ENCODE measurements at places on chromosomes 7 and 10.

DNA sequence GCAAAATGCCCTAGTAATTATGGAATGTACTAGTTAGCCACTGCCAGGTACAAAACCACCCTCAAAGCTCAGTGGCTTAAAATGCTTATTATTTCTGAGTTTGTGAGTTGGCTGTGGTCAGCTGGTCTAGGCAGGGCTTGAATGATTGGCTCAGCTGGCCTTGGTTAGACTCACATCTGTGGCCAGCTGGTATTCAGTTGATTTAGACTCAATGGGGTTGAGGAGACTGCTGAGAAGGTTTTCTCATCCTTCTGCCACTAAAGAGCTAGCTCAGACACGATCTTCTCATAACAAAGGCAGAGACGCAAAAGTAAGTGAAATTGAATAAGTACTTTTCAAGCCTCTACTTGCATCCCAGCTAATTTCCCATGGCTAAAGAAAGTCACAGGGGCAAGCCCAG is 57.1 kb upstream of the CYP2C18 start:
- DNase-seq, result no peak

GRCh38 chr7:37408291-37409228 is 40.1 kb downstream of the ELMO1 start:
- no peak for DNase-seq

GRCh38 chr7:128985660-128986059 is 47.9 kb downstream of the IRF5 start:
- DNase-seq, result no peak

DNA sequence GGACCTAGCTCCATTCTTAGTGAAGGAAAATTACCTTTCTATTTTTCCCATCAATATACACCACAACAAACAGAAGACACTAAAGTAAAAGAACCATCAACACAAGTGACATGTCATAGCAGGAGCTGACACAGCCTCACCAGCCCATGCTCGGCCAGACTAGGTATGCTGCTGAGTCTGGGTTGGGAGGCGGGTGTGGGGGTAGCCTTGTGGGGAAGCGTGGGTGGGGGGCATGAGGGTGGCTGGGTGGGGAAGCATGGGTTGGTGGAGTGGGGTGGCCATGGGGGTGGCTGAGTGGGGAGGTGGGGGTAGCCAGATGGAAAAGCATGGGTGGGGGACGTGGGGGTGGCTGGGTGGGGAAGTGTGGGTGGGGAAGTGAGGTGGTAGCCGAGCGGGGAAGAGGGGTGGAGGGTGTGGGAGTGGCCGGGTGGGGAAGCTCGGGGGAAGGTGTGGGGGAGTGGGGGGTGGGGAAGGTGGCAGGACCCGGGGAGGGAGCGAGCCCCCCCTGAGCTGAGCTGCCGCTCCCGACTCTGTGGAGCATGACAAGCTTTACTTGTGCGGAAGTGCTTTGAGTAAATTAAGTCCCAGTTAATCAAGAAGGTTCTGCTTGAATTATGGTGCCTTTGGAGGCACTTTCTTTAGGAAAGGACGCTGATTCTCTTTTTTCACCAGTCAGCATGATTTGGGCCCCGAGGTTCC is 294.6 kb upstream of the ZNF32 start:
- no peak for DNase-seq

GRCh38 chr10:5047912-5048628 is 44.4 kb upstream of the AKR1C2 start:
- no peak for DNase-seq

DNA sequence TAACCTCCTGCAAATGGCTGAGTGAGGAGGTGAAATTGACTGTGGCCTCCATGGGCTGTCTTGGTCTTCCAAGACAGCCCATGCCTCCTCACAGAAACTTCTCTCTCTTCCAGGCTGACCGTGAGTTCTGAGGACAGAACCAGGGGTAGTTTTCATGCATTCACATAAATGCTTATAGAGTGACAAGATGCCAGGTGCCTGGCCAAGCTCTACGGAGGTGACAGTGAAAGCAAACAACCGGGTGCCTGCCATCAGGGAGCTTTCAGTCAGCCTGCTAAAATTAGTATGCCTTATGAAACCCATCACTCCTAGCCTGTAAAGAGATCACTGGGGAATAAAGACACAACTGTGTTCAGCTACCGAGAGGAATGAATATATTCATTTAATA is 919 bp upstream of the RHOBTB1 start:
- no peak for DNase-seq

DNA sequence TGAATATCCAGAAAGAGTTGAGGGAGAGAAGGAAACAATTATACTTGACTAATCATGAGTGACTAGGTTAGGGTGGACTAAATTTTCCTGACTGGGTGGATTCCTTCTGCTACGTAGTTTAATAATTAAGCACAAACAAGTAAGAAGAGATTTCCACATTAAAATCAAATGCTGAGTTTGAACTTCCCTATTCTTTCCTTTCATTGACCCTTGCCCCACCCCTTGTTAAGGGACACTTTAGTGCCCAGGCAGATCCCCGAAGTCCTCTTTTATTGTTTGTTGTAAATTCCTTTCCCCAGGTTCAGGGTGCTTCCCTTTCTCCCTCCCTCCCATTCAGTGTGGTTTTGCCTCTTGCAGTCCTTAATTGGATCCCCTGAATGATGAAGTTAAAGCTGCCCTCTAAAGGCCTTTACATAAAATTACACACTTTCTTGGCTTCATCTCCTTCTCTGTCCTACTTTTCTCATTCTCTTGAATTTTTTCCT is 8.8 kb upstream of the SPAM1 start:
- DNase-seq, result no peak

DNA sequence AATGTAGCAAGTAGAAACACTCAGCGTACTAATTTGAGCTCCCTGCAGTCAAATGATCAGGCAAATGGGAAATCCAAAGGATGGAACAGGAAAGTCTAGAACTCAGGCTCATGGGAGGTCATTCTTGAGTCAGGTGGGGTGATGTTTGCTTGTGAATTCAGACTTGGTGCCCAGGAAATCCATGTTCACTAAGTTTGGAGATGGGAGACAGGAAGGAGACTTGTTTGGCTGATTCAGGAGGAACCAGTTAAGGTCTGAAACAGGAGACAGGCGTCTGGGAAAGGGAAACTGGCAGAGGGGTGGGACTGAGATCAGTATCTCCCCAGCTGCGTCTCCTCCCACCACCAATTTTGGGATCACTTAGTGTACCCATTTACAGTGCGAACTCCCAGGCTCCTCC is 38.4 kb upstream of the ZNF438 start:
- DNase-seq, result no peak

DNA sequence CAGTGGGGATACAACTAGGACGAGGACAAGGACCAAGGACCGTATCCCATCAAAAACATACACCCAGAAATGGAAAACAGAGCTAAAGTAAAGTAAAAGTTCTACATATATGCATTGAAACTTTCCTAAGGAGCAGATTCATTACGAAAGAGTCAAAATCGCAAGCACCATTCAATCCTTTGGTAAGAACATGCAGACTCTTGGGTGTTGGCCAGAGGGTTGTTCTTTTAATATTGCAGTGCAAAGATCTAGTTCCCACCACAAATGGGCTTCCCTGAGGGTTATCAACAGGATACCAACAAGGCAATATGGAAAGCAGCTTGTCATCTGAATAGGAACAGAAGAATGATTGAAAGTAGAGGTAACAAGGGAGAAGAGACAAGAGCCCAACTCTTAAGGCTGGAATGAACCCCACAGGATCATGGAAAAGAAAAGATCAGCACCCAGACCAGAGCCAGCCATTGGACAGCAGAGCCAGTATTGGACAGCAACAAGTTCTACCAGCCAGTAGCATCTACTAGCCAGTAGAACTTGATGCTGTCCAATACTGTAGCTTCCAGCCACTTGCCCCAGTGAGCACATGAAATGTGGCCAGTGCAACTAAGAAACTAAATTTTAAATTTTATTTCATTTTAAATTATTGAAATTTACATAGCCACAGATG is 66.0 kb downstream of the OSBPL3 start:
- no peak for DNase-seq

DNA sequence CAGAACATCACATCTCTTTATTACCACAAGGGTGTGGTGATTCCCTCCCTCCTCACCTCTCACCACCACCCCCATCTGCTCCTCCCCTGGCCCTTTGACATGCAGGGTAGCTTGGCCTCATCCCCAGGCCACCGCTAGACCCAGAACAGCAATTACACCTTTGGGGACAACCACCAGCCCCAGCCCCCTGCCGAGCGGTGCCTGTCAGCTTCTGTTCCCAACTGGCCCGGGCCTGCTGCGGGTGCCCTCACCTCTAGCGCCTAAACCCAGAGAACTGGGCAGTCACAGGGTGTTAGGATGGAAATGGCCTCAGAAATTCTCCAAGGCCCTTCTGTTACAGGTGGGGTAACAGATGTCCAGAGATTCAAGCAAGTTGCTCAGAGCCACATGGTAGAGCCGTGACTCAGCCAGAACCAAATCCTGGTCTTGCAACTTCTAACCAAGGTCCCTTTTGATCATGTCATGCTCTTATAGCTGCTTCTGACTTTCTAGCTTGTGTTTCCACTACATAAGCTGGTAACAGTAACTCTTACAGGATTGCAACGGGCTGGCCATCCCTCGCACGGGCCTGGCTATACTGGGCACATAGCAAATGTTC is 78.0 kb downstream of the PRKAG2 start:
- DNase-seq, result no peak

DNA sequence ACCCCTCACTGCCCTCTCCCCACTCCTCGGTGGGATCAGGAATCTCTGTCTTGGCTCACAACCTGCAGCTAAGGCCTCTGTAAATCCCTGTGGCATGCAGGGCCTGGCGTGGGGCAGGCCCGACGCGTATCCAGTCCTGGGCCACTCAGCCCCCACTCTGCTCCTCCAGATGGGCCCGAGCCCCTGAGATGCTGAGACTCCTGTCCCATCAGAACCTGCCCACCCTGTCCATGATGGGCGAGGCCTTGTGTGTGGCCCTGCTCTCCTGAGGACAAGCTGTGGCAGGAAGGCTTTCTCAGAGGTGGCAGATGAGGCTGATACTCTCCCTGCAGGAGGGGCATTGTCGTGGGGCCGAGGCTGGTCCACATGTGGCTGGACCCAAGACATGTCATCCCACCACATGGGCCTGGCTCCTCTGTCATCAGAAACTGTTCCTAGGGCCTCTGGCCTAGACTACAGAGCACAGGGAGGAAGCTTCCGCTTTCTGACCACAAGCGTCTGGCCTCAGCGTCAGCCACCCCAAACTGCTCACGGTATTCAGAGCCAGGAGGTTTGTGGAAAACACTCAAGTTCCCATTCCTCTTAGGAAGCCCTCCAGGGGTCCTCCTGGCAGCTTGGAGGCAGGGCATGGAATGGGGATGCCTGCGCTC is 6.0 kb downstream of the ALOX5 start:
- DNase-seq, result no peak

- no peak for DNase-seq
Observed at GRCh38 chr10:79179164-79179956, 110.6 kb downstream of the ZMIZ1 start.

- no peak for DNase-seq
Observed at GRCh38 chr10:29925771-29926692, 133.4 kb downstream of the JCAD start.

- DNase-seq, result no peak
Observed at GRCh38 chr10:67107670-67108069, 181.8 kb downstream of the LRRTM3 start.

DNA sequence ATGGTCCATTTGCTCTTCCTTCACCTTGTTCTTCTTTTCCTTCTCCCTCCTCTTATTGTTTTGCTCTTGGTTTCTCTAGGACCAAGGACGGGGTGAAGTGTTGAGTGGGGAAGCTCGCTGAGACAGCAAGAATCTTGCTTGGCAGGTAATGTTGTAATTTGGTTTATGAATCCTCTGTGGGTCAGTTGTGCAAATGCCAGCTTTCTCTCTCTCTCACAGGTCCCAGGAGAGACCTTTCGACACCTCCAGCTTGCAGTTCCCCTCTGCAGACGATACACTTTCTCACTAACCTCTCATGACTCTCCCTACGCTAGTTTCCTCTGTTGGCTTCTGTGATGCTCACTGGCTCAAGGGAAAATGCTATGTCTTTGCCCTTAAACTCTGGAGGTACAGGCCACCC is 77.0 kb downstream of the FRMD4A start:
- no peak for DNase-seq

- no peak for DNase-seq
Observed at GRCh38 chr10:123380491-123381085, 226.4 kb downstream of the BUB3 start.

- DNase-seq, result no peak
Observed at GRCh38 chr7:31096198-31096876, 44.2 kb downstream of the ADCYAP1R1 start.

- DNase-seq, result no peak
Observed at GRCh38 chr7:45238806-45239205, 81.2 kb downstream of the RAMP3 start.

DNA sequence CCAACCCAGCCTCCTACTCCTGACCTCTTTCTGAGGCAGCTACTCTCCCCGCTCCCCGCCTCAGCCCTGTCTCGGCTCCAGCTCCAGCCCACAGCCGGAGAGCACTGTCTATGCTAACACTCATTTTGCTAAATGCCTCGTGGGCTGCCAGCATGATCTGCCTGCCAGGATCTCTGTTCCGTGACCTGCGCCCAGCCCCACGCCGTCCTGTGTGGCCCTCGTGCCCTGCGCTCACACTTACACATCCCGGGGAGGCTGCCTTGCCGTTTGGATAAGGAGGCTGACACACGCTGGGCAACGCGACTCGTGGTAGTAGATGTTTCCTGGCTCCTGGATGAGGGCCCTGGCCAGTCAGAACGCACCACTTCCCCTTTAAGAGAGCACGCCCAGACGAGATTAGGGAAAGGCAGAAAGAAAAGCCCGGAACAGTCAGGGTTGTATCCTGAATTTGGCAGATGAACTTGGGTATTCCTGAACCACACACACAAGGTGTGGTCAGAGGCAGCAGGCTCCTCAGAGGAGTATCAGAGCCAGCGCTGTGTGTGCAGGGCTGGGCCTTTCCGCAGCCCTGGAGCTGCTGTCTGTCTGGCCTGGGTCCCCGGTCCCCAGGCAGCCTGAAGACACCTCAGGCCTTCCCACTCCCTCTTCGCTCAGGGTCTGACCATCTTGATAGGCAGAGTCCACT is 97.7 kb upstream of the EFCAB10 start:
- DNase-seq, result no peak

- DNase-seq, result peak; percentile 54
Observed at GRCh38 chr7:44980393-44981034, 1.7 kb upstream of the MYO1G start.

GRCh38 chr7:24963218-24963617 is 16.8 kb downstream of the OSBPL3 start:
- no peak for DNase-seq

GRCh38 chr7:74097937-74098614 is 14.5 kb downstream of the LIMK1 start:
- no peak for DNase-seq

GRCh38 chr10:30247704-30248103 is 101.4 kb downstream of the MTPAP start:
- no peak for DNase-seq

Measured in T-helper 9 cell (primary cell).